ENCODE measurements at places on chromosomes 12 and 14.

DNA sequence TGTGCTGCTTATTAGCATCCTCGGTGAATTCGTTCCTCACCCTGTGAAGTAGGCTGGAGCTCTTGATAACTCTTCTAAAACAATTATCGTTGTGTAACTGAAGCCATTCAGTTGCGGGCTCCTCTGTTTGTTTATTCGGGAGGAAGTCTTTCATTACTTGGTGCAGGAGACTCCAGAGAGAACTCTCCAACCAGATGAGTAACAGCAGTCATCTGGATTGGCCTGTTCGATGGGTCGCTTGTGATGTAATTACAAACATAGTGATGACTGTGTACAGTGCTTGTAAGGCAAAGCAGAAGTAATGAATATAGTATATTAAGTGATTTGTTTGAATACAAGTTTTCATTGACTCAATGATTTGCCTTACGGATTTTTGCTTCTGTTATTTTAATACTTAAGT is 10.9 kb downstream of the ATP6V0A2 start:
- DNase-seq = no peak

- no peak for DNase-seq
These were observed 204.3 kb downstream of the ASCL1 start for GRCh38 chr12:103161582-103162362.

- DNase-seq = no peak
These were observed 51.3 kb downstream of the KLRG1 start for GRCh38 chr12:9040484-9041186.

DNA sequence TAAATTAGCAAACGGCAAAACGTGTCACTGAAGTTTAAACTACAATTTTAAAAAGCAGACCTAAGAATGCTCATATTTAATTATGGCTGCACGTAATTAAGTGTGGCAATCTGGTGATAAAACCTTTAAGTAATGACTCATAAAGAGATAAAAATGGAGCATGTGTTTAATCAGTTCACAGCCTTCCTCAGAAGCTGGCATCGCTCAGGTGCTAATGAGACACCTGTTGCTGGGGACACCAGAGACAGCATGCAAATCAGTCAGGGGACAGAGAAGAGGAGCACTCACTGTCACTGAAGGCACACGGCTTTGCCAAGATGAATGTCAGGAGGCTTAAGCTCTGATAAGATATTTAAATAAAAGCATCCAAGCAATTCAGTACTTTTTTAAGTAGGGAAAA is 840.3 kb downstream of the GALC start:
- no peak for DNase-seq

DNA sequence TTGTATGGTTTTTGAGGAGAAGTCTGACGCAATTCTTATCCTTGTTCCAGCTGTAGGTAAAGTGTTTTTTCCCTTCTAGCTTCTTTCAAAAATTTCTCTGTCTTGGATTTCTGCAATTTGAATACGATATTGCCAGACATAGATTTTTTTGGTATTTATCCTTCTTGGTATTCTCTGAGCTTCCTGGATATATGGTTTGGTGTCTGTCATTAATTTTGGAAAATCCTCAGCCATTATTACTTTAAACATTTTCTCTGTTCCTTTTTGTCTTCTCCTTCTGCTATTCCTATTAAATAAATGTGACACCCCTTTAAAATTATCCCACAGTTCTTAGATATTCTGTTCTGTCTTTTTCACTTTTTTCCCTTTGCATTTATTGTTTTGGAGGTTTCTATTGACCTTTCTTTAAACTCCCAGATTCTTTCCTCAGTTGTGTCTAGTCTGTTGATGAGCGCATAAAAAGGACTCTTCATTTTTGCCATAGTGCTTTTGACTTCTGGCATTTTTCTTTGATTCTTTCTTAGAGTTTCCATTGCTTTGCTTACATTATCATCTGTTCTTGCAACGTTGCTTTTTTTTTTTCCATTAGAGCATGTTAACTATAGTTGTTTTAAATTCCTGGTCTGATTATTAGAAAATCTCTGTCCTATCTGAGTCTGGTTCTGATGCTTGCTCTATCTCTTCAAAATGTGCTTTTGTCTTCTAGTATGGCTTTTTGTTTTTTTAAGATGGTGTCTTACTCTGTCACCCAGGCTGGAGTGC is 129.1 kb downstream of the MSRB3 start:
- DNase-seq = no peak

GRCh38 chr12:46942579-46942978 is 116.8 kb upstream of the SLC38A4 start:
- DNase-seq = no peak

- DNase-seq = no peak
These were observed 27.4 kb downstream of the OAS2 start for GRCh38 chr12:113005762-113006161.

GRCh38 chr12:87847147-87847546 is 182.1 kb downstream of the C12orf50 start:
- no peak for DNase-seq

GRCh38 chr14:89171168-89171567 is 245.9 kb downstream of the FOXN3 start:
- peak; percentile 61 for DNase-seq

DNA sequence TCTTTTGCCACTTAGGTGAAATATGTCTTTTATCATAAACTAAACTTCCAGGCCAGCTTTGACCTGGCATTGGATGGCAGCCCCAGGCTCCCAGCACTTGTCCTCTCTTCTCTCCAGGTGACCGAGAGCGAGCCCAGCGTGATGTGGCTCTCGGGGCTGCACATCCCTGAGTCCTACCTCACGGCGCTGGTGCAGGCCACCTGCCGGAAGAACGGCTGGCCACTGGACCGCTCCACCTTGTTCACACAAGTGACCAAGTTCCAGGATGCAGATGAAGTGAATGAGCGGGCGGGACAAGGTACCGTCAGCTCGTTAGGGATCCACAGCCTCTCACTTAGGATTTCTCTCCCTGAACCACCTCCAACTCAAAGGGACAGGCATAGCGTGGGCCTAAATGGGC is 39.4 kb downstream of the CCDC92 start:
- DNase-seq = no peak

GRCh38 chr12:66024949-66025348 is 105.6 kb downstream of the LLPH start:
- no peak for DNase-seq

GRCh38 chr12:93514853-93515252 is 47.5 kb downstream of the MRPL42 start:
- DNase-seq = no peak

- DNase-seq = no peak
These were observed 76.3 kb upstream of the RTL1 start for GRCh38 chr14:100979780-100980179.

DNA sequence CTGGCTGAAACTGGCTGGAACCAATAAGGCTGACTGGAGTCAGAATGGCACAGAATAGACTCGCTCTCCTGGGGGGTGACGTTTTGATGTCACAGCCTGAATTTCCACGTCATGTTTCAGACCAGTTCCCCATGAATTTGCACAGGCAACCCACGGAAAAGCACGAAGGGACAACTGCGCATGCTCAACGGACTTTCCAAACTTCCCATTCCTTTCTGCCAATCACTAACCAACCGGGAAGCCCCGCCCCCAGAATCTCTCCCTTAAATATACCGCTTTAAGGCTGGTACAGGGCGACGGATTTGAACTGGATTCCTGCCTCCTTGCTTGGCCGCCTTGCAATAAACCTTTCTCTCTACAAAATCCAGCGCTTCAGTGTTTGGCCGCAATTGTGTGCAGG is 434.7 kb downstream of the APAF1 start:
- DNase-seq = no peak

DNA sequence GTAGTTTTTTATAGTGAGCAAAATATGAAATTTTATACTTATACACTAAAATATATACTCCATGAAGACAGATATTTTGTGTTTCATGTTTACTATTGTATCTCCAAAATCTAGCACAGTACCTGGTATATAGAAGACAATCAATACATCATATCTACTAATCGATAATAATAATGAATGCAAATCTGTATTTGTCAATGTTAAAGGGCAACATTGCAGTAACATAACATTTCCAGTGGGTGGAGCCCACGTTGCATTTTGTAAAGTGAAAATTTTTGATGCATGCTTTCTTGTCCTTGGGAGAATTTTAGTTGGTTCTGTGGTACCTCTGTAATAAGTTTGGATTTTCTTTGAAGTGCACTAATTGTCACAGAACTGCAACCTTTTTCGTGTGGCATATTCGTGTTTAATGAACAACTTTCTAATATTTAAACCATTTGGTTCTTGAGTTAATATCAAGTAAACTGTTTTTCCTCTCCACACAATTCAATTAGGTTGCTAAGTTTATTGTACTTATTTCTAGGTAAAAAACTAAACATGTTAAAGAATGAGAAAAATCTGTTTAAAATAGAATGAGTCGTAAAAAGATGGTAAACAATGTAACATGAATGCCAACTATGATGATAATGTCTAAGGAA is 47.4 kb downstream of the AVPR1A start:
- no peak for DNase-seq

- no peak for DNase-seq
These were observed 51.3 kb upstream of the LIN7A start for GRCh38 chr12:80988986-80989385.

GRCh38 chr12:120247183-120247582 is 18.3 kb downstream of the PXN start:
- no peak for DNase-seq

DNA sequence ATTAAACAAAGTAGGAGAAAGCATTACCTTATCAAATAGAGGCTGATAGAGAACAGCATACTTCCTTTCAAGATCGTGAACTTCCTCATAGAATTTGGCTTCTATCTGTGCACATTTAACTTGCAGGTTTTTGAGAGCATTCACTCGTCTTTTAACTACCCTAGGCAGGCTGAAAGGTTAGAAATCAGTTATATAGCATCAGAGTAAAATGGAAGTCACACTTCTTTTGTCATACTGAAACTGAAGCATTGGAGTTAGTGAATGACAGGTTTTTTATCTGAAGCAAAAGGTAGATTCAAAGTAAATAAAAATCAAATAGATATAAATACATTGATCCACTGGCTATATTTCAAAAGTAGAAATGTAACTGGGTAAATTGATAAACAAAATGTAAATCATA is 24.4 kb downstream of the NAP1L1 start:
- DNase-seq = no peak

DNA sequence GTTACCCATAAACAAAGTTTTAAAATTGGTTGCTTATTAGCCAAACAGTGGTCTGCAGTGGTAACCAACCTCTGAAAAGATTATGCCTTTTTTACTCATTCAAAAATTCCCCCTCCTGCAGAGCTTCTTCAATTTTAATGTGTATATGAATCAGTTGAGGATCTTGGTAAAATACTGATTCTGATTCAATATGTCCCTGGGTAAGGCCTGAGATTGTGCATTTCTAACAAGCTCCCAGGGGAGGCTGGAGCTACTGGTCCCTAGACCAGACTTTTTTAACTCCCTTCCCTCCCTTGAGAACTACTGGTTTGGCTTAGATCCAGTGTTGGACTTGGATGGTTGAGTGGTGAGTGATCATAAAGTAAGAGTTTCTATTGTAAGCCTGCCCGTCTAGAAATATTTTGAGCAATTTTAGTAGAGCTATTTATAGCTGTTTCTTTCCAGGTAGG is 90.2 kb downstream of the FUT8 start:
- DNase-seq = no peak

DNA sequence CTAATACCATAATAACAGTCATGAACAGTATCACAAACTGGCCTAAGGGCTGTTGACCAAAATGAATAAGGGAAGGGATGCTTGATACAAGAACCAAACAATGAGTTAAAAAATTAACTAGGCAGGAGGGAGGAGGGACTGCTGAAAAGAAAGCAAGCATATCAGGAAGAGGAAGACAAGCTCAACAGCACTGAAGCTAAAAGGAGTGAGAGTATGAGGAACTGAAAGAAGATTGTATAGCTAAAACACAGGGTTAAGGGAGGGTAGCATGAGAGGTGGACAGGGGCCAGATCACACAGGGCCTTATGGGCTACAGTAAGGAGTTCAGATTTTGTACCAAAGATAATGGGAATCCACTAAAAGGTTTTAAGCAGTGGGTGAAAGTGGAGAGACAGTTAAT is 34.1 kb downstream of the ITGA7 start:
- no peak for DNase-seq

DNA sequence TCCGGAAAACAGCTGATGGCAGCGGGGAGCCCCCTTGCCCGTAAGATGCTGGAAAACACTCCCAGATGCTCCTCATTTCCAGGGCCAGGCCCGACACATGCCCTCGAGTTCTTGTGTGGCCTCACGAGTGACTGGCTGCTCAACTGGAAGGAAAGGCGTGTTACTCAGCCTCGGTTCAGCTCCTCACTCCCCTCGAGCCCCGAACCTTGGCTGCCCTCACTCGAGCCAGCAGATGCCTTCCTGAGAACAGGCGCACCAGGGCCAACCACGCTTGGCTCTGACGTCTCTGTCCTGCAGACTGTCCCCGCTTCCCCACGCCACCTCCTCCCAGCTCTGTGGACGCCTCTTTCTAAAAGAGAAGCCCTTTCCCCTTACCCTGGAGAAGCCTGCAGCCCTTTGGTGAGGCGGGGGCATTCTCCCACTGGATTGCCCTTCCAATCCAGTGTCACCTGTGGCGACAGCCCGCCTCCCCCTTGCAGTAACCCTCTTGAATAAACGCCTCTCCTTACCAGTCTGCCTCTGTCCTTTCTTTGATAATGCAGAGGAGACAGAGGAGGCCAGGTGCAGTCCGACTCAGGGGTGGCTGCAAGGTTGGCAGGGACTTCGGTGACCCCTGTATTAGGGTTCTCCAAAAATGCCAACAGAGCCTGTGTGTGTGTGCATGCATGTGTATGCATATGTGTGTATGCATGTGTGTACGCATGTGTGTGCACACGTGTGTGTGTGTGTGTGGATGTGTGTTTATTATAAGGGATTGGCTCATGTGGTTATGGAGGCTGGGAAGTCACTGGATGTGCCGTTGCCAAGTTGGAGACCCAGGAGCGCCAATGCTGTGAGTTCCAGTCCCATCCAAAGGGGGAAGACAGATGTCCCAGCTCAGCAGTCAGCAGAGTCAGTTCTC is 166.3 kb downstream of the KIF26A start:
- no peak for DNase-seq

- DNase-seq = no peak
These were observed 4.7 kb downstream of the CALCOCO1 start for GRCh38 chr12:53722450-53723041.

- DNase-seq = peak; percentile 28
These were observed 127.0 kb upstream of the RPH3A start for GRCh38 chr12:112664569-112664968.

DNA sequence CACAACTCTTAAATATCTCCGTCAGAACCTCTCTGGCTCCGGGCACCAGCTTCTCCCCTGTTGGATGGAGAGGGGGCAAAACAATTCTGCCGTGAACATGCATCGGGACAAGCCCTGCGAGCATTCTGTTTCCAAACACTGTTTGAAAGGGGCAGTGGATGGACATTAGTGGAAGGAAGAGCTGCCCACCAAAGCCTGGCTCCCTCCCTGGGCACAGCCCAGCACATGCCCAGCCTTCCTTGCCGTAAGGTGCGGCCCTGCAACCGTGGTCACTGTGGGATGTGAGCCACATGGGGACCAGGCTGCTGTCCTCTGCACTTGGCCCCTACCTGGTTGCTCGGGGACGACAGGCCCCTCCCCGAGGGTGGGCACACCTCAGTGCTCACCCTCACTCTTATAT is 54.0 kb downstream of the TRAFD1 start:
- DNase-seq = no peak

GRCh38 chr14:100328495-100329163 is 5.5 kb downstream of the SLC25A47 start:
- no peak for DNase-seq

- DNase-seq = no peak
These were observed 70.7 kb upstream of the PSMA6 start for GRCh38 chr14:35221462-35221861.

- peak; percentile 18 for DNase-seq
These were observed 3.5 kb downstream of the AICDA start for GRCh38 chr12:8609061-8609570.
